ENCODE measurements at places on chromosomes 5 and 9. TPM values are rescaled to one million over a fixed set of nuclear protein-coding genes. Genes with fewer than 3 reads are reported as not detected.
A peak's percentile ranks its signal among the peaks of the same experiment; 100 is the strongest.

GRCh38 chr5:4128994-4129393 lies 533.4 kb downstream of the IRX1 start:
- DNase-seq = no peak

The CCNO gene
- 0.20 TPM for polyA plus RNA-seq

GRCh38 chr9:75967556-75967955 lies 77.1 kb downstream of the PCSK5 start:
- DNase-seq = no peak

DNA sequence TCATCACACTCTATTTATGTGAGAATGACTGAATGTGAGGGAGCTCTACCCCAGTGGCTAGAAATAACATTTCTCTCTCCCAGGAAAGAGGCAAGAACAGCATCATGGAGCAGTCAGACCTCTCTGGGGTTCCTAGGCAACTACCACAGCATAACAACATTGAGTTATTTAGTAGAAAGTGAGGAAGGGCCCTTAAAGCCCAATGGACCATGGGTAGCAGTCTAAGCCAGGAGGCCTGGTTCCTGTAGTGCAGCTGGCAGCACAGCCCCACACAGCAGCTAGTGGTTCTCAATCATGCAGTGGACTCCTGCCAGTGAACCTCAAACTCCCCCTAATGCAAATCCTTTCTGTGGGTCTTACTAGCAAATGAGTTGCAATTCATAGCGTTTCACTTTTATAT lies 55.3 kb downstream of the SPEF2 start:
- no peak for DNase-seq

DNA sequence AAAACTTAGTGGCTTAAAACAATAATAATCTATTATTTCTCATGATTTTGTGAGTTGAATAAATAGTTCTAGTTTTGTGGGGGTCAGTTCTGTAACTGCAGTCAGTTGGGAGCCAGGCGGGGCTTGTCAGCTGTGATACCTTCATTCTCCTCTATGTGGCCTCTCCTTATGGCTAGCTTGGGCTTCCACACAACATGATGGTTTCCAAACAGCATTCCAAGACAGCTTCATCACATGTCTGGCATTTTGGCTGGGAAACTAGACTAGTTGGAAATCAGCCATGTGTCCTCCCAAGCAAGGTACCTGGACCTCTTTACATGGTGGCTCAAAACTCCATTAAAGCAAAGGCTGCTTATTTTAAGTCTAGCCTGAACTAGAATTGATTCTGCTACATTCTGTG lies 61.4 kb upstream of the RANBP3L start:
- DNase-seq = no peak

GRCh38 chr5:38807570-38808483 lies 38.0 kb upstream of the OSMR start:
- DNase-seq = peak; percentile 76

The EIF4E1B gene
- not detected for polyA plus RNA-seq

GRCh38 chr5:28012538-28012937 lies 974.2 kb upstream of the CDH9 start:
- DNase-seq = no peak

GRCh38 chr9:86867804-86868313 lies 79.4 kb downstream of the GAS1 start:
- DNase-seq = no peak

- peak; percentile 69 for DNase-seq
Observed at GRCh38 chr5:78638423-78638822, 10.1 kb downstream of the LHFPL2 start.

- peak; percentile 34 for DNase-seq
Observed at GRCh38 chr5:148825716-148826052, 727 bp upstream of the ADRB2 start.

The DDX41 gene
- polyA plus RNA-seq = 41.8 TPM

GRCh38 chr5:67214707-67215447 lies 18.3 kb upstream of the CD180 start:
- DNase-seq = peak; percentile 38

The ACTBL2 gene
- not detected for polyA plus RNA-seq

DNA sequence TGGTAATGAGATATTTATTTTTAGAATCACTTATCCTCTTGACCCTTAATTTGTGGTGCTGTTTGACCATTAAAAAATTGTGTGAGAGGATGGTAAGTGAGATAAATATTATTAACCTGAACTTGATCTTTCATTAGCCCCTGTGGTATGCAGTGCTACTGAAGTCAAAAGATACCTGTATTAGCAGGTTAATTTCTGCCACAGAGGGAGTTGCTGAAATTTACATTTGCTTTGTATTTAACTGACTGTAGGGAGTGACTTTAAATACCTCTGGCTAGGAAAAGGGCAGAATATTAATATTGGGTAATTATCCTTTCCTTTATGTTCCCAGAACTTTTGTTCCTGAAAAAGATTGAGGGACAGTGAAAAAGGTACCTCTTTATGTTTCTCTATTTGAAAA lies 133.6 kb downstream of the CHSY3 start:
- no peak for DNase-seq

GRCh38 chr5:107831612-107832395 lies 161.1 kb upstream of the EFNA5 start:
- peak; percentile 26 for DNase-seq

- DNase-seq = no peak
Observed at GRCh38 chr5:129400395-129400983, 59.6 kb upstream of the ADAMTS19 start.

The TLR4 gene
- polyA plus RNA-seq = 6.7 TPM

The MEIKIN gene
- polyA plus RNA-seq = not detected

The RAB24 gene
- 22.9 TPM for polyA plus RNA-seq

GRCh38 chr5:174693697-174694385 lies 30.5 kb upstream of the MSX2 start:
- DNase-seq = no peak

The SETD9 gene
- 9.1 TPM for polyA plus RNA-seq

DNA sequence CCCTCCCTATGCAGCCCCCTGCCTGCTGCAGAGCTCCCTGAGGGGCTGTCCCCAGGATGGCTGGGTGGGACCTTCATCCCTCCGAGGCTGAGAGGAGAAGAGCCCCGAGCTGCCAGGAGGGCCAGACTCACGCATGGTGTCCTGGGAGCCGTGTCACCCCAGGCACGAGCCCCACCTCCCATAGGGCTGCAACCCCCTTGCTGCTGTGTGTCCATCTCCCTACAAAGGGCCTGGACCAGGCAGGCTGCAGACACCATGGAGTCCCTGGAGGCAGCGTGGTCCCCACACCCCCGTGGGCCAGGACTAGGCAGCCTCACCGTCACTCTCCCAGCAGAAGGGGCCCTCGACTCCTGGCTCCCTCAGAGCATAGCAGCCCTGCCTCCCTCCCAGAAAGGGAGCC lies 11.2 kb upstream of the SEC16A start:
- no peak for DNase-seq

DNA sequence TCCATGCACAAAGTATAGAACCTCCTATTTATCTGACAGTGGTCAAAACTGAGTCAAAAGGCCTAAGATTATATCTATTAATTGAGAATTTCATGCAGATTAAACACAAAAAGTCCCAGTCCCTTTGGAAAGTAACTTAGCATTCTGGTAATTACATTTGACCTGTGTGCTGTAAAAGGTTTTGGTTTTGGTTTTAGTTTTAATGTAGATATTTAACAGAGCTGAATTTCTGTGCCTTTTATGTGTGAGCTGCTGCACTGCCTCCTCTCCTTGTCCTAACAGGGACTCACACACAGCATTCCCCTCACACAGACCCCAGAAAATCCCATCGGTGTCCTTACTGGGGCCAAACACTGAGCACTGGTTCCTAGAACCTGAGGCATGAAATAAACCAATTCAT lies 31.0 kb upstream of the FSD1L start:
- DNase-seq = no peak

GRCh38 chr5:50580506-50580905 lies 85.9 kb upstream of the PARP8 start:
- no peak for DNase-seq

- DNase-seq = no peak
Observed at GRCh38 chr5:22985446-22985845, 132.3 kb upstream of the CDH12 start.
